ENCODE measurements at places on chromosomes 2 and 18.

GRCh38 chr18:51029378-51029693 is 677 bp upstream of the SMAD4 start:
- no peak for DNase-seq

GRCh38 chr18:80171054-80171872 is 62.2 kb downstream of the ADNP2 start:
- peak; percentile 48 for DNase-seq

DNA sequence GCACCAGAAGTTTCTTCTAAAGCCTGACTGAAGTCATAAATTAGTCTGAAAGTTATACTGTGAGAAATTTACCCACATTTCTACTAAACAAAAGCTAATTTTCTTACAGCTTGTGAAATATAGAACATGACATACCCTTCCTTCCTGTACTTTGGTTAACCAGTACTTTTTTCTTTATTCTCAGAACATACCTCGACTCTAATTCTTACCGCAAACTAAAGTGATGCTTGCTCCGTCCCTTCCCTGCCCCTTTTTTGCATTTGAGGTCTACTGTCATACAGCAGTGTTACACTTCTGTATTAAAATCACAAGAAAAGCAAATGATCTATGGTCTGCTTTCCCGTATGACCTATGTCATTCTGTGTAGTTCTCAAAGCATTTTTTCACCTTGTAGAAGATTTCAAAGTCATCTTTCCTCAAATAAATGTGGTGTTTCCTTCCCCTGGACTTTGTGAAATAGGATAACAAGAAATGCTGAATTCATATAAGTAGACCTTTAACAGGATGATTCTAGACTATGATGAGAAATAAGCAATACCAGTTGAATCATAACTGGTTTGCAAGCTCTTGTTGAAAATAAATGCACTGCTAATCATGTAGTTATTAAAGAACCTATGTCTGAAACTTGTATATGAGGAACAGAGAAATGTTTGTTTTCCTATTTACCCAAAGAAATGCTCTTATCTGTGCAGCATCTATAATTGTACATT is 30.4 kb downstream of the CYTIP start:
- no peak for DNase-seq

DNA sequence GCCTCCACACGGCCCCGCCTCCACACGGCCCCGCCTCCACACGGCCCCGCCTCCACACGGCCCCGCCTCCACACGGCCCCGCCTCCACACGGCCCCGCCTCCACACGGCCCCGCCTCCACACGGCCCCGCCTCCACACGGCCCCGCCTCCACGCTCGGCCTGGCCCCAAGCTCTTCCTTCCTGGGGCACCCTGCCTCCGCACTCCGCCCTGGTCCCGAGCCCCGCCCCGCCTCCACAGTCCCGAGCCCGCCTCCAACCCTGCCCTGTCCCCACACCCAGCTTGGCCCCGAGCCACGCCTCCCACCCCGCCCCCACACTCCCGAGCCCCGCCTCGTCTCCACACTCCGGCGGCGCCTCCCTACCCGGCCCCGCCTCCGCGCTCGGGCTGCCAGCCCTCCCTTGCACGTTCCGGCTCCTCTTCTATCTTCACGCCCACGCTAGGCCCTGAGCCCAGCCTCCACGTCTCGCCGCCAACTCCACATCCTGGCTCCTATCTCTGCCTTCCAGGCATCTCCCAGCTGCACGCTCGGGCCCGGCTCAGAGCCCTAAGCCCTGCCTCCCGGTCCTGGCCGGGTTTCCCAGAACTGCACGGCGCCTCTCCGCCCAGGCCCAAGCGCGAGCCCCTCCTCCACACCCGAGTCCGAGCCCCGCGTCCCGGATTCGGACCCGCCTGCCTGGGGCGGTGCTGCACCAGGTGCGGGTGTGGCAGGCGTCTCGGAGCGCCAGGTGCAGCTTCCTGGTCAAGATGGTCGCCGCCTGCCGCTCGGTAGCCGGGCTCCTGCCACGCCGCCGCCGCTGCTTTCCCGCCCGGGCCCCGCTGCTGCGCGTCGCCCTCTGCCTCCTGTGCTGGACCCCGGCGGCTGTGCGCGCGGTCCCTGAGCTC is at the start of gene TMEM87B:
TSS of gene TMEM87B (plus strand) at position 423 of the 883 bp plus-strand sequence. CDS start at position 746, 323 bp downstream.
- DNase-seq = peak; percentile 94

DNA sequence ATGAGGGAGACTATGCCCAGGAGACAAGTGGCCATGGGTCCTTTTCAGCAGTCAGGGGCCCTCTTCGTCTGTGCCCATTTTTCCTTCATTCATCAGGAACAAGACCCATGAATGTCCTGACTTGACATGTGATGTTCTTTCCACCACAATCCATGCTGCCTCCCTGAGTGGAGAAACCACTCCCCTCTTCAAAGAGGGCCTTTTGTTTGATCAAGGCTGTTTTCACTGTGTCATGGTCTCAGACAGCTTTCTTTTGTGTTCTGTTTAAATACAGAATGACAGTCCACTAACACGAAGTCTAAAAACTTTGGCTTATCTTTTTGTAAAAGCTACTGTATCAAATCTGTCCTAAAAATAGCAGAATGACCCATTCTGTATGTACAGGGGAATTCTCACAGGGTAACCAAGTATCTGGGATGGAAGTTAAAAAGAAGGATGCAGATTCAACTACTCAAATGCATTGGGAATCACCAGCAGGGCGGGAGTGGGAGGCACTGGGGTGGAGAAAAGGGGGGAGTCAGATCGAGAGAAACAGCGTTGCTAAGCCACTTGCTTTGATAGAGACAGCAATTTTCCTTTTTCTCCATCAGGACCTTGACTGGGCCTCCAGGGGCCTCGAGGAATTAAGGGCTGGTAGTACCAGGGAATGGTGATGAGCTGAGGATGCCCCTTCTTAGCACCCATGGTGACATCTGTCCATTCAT is 13.9 kb downstream of the LRP2 start:
- no peak for DNase-seq

GRCh38 chr2:203783496-203784203 is 77.2 kb downstream of the CD28 start:
- DNase-seq = no peak

- no peak for DNase-seq
Measured at GRCh38 chr2:11852526-11853196, 106.2 kb downstream of the LPIN1 start.

GRCh38 chr2:53347269-53347668 is 420.3 kb upstream of the CHAC2 start:
- no peak for DNase-seq

- no peak for DNase-seq
Measured at GRCh38 chr18:62797329-62797728, 82.0 kb downstream of the PHLPP1 start.

DNA sequence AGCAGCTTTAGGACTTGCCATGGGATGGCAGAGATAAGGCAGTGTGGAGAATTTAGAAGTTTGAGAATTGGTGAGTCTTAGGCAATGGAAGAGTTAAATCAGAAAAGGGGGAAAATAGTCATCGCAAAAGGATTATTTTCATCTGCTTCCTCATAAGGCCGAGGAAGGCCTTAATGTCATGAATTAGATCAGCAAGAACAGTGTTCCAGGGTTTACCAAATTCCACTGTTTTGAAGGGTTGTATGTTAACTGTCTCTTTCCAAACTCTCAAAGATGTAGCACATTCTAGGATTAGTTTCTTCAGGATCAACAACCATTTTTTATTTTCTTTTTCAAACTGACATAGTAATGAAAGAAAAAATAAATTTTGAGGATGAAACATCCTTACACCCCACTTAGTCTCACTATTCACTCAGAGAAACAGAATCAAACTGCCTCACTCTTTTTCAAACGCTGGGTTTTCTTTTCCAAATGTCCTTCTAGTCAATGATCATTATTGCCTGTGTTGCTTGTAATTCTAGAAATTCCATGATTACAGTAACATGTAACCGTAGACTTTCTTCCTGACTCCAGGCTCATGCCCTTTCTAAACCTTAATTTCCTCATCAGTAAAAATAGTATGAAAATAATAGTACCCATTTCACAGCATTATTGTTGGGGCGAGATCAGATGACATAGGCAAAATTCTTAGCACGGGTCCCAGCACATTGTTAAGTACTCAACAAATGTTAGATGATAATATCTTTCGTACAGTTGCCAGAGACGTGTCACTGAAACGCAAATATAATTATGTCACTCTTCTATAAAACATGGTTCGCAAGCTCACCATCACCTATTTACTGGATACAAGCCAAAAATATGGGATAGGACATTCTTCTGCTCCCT is 23.6 kb downstream of the ZEB2 start:
- DNase-seq = no peak

Measured in stimulated activated CD8-positive, alpha-beta memory T cell treated with anti-CD3 and anti-CD28 coated beads, Interleukin-7, amount 100 ng/mL, for 24 hours (primary cell).